ENCODE measurements at places on chromosomes 3 and 15.

- no peak overlapping the region for H3K27ac ChIP-seq
- H3K27me3 ChIP-seq, result no peaks in the 10 kb centered on the region
- DNase-seq, result peak; percentile 5
- H3K4me1 ChIP-seq, result peaks cover 2% of the 10 kb centered on the region
- no peak overlapping the region for H3K4me3 ChIP-seq
Measured at GRCh38 chr3:149020196-149020838, 29.0 kb downstream of the GYG1 start.

- H3K4me3 ChIP-seq, result no peak overlapping the region
- H3K27me3 ChIP-seq, result no peaks in the 10 kb centered on the region
- H3K4me1 ChIP-seq, result no peaks in the 10 kb centered on the region
- H3K27ac ChIP-seq, result no peak overlapping the region
- H3K36me3 ChIP-seq, result no peaks in the 10 kb centered on the region
Measured at GRCh38 chr3:189557824-189558223, 73.4 kb upstream of the TP63 start.

GRCh38 chr3:17810759-17811158 is 68.3 kb upstream of the TBC1D5 start:
- DNase-seq, result peak; percentile 39
- peaks cover 4% of the 10 kb centered on the region for H3K4me1 ChIP-seq

GRCh38 chr15:63238796-63239195 is 38.6 kb upstream of the APH1B start:
- H3K27me3 ChIP-seq, result no peaks in the 10 kb centered on the region
- no peak for DNase-seq
- no peak overlapping the region for H3K27ac ChIP-seq
- no peaks in the 10 kb centered on the region for H3K36me3 ChIP-seq

GRCh38 chr3:71299160-71299559 is 284.4 kb downstream of the FOXP1 start:
- no peak overlapping the region for H3K27ac ChIP-seq
- H3K36me3 ChIP-seq, result no peaks in the 10 kb centered on the region
- no peak for DNase-seq
- H3K4me1 ChIP-seq, result no peaks in the 10 kb centered on the region
- no peaks in the 10 kb centered on the region for H3K27me3 ChIP-seq

- peaks cover 2% of the 10 kb centered on the region for H3K36me3 ChIP-seq
- no peak overlapping the region for H3K4me3 ChIP-seq
- no peak for DNase-seq
- no peaks in the 10 kb centered on the region for H3K27me3 ChIP-seq
- no peak overlapping the region for H3K27ac ChIP-seq
- H3K4me1 ChIP-seq, result peaks cover 12% of the 10 kb centered on the region
Measured at GRCh38 chr3:10170915-10171478, 6.3 kb downstream of the IRAK2 start.

DNA sequence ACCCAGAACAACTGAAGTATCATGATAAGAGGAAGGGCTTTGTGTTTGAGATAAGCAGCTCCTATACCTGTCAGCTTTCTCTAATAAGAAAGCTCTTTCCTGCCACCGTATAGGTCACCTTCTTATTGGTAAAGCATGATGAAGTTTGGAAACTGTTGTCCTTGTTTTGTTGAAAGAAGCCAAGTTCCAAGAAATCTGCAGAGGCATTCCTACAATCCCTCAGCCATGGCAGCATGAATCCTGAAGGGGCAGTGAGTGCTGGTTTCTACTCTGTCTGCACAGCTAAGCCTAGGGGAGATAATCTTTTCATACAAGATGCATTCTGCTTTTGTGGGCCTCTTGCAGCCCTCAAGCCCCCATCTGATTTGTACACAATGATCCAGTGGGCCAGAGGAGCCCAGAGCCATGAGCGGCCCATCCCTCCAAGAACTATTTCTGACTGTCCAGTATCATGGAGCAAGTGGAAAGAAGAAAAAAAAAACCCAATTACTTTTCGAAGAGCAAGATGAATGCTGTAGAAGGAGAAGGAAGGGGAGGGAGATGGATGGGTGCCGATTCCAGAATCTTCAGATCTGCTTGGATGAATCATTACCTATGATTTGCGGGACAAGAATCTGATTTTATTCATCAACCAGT is 1.9 kb upstream of the THBS1 start:
- no peak overlapping the region for H3K4me3 ChIP-seq
- peaks cover 11% of the 10 kb centered on the region for H3K36me3 ChIP-seq
- H3K4me1 ChIP-seq, result peaks cover 11% of the 10 kb centered on the region
- no peaks in the 10 kb centered on the region for H3K27me3 ChIP-seq

- no peaks in the 10 kb centered on the region for H3K27me3 ChIP-seq
- no peak for DNase-seq
- no peak overlapping the region for H3K4me3 ChIP-seq
- no peaks in the 10 kb centered on the region for H3K4me1 ChIP-seq
- H3K27ac ChIP-seq, result no peak overlapping the region
Measured at GRCh38 chr3:1190569-1190968, 97.7 kb downstream of the CNTN6 start.

- H3K4me1 ChIP-seq, result peaks cover 68% of the 10 kb centered on the region
- no peaks in the 10 kb centered on the region for H3K27me3 ChIP-seq
Measured at GRCh38 chr3:123100193-123100776, 33.5 kb downstream of the PDIA5 start.

GRCh38 chr3:10843378-10843777 is 27.4 kb downstream of the SLC6A11 start:
- no peaks in the 10 kb centered on the region for H3K4me1 ChIP-seq
- DNase-seq, result no peak
- no peaks in the 10 kb centered on the region for H3K36me3 ChIP-seq

- H3K36me3 ChIP-seq, result no peaks in the 10 kb centered on the region
- no peak overlapping the region for H3K4me3 ChIP-seq
- H3K27me3 ChIP-seq, result no peaks in the 10 kb centered on the region
- H3K27ac ChIP-seq, result no peak overlapping the region
Measured at GRCh38 chr3:2937592-2937991, 172.6 kb downstream of the IL5RA start.

GRCh38 chr3:78798266-78798832 is 969.4 kb downstream of the ROBO1 start:
- no peak for DNase-seq
- H3K27me3 ChIP-seq, result no peaks in the 10 kb centered on the region
- no peaks in the 10 kb centered on the region for H3K36me3 ChIP-seq

DNA sequence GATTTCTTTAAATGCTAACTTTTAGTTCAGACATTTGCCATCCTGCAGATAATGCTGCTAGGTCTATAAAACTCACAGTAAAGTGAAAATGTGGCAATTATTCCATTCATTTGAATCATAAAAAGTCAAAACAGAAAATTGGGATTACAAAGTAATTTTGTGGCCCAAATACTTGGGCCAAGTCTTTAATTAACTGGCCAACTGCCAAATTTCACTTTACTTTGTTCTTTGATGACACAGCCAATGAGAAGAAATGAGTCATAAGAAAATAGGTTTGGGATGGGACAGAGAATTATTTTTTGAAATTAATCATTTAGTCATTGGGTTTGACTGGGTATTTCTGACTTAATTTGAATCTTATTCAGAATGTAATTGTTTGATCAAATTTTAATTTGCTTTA is 89.8 kb upstream of the SLC2A2 start:
- H3K36me3 ChIP-seq, result no peaks in the 10 kb centered on the region
- no peak for DNase-seq
- H3K27me3 ChIP-seq, result no peaks in the 10 kb centered on the region
- no peak overlapping the region for H3K4me3 ChIP-seq

GRCh38 chr15:25803036-25803435 is 60.1 kb downstream of the ATP10A start:
- no peaks in the 10 kb centered on the region for H3K36me3 ChIP-seq
- no peaks in the 10 kb centered on the region for H3K27me3 ChIP-seq
- H3K27ac ChIP-seq, result no peak overlapping the region
- H3K4me3 ChIP-seq, result no peak overlapping the region
- H3K4me1 ChIP-seq, result no peaks in the 10 kb centered on the region

- H3K27ac ChIP-seq, result no peak overlapping the region
- H3K4me3 ChIP-seq, result no peak overlapping the region
- H3K27me3 ChIP-seq, result no peaks in the 10 kb centered on the region
- no peak for DNase-seq
Measured at GRCh38 chr15:65323071-65323511, 18.6 kb downstream of the RNU5B-1 start.

DNA sequence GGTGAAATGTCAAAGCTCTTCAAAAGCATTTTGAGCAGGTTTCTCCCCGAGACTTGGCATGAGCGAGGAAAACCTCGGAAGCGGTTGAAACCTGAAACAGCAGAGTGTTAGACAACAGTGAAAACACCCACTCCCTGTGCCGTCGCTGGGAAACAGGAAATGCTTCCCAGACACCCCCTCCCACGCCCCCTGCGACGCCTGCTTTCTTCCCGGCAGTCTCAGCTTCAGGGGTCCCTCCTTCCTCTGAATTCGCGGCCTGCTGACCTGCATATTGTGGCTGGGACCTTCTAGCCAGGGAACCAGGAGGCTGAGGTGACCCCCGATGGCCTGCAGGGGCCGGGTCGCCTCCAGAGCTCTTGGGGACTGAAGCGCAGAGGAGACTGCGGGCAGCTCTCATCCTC is 250.6 kb upstream of the LYSMD4 start:
- no peaks in the 10 kb centered on the region for H3K36me3 ChIP-seq
- DNase-seq, result no peak
- H3K4me3 ChIP-seq, result no peak overlapping the region
- H3K27ac ChIP-seq, result peak overlapping the region; percentile 89
- H3K27me3 ChIP-seq, result no peaks in the 10 kb centered on the region

- no peak overlapping the region for H3K4me3 ChIP-seq
- no peaks in the 10 kb centered on the region for H3K36me3 ChIP-seq
- no peak for DNase-seq
- no peaks in the 10 kb centered on the region for H3K27me3 ChIP-seq
- H3K4me1 ChIP-seq, result no peaks in the 10 kb centered on the region
Measured at GRCh38 chr3:192395506-192395905, 331.8 kb downstream of the FGF12 start.

DNA sequence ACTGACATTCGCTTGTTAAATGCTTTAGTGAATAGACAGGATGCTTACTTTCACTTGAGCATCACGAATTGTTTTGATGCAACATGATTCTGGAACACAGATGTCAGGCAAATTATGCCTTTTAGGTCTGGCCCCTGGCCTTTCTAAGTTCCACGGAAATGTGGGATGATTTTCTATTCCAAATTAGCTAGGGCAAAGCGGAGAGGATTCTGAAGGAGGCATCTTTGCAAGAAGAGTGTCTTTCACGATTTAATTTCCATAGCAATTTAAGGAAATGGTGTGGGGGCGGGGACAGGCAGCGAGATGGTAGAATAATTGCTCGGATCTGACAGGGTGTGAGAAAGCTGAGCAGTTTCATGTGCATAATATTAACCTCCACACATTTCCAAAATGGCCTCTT is 238.5 kb upstream of the KCNMB2 start:
- no peaks in the 10 kb centered on the region for H3K36me3 ChIP-seq
- DNase-seq, result no peak
- H3K27me3 ChIP-seq, result no peaks in the 10 kb centered on the region
- H3K27ac ChIP-seq, result no peak overlapping the region

DNA sequence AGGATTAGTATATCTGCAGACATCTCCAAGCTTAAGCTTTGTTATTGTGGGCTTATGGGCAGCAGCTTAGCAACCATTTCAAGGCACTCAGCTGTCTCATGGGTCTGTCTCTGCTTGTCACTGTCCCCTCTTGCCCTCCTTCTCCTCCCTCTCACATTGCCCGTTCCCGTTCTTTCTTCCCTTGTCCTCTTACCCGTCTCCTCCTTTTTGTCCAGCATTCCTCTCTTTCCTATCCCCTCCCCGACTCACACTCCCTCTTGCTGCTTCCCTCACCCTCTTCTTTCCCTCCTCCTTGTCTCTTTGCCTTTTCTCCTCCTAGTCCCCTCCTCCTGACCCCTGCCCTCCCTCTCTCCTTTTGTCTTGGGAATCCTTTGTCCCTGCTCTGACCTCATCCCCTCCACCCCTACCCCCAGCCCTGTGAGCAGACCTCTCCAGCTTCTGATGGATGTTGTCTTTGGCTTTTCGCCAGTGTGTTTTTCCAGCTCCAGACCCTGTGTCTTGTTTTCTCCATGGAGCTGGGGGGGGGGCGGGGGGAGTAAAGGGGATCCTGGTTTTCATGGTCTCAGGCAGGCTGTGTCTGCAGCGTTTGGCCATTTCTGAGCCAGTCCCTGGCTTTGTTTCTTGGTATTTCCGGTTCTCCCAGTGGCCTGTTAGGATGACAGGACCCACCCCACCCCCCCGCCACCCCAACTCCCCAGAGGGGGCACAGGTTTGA is 47.9 kb upstream of the TRAK1 start:
- DNase-seq, result no peak
- no peaks in the 10 kb centered on the region for H3K27me3 ChIP-seq
- peak overlapping the region; percentile 95 for H3K27ac ChIP-seq
- peaks cover 21% of the 10 kb centered on the region for H3K4me1 ChIP-seq
- no peaks in the 10 kb centered on the region for H3K36me3 ChIP-seq
- H3K4me3 ChIP-seq, result no peak overlapping the region

DNA sequence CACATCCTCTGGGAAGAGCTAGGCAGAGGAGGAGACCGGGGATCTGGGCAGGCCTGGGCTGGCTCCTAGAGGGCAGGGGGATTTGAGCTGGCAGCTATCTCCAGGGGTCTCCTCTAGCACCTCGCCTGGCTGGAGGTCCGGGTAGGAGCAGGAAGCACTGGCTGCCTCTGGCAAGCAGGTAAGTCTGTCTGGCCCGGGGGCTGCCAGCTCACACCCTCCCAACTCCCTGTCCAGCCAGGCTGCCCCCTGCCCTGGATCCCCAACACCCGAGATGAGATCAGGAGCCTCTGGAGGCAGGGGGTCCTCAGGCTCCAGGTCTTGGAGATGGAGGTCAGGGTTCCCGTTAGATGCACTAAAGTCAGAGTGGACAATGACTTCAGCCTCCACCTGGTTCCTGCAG is 6.2 kb upstream of the IGDCC3 start:
- no peaks in the 10 kb centered on the region for H3K27me3 ChIP-seq
- H3K36me3 ChIP-seq, result no peaks in the 10 kb centered on the region

- H3K27me3 ChIP-seq, result no peaks in the 10 kb centered on the region
- no peaks in the 10 kb centered on the region for H3K36me3 ChIP-seq
- H3K4me3 ChIP-seq, result no peak overlapping the region
- no peak overlapping the region for H3K27ac ChIP-seq
Measured at GRCh38 chr15:98524838-98525660, 123.3 kb upstream of the IGF1R start.

DNA sequence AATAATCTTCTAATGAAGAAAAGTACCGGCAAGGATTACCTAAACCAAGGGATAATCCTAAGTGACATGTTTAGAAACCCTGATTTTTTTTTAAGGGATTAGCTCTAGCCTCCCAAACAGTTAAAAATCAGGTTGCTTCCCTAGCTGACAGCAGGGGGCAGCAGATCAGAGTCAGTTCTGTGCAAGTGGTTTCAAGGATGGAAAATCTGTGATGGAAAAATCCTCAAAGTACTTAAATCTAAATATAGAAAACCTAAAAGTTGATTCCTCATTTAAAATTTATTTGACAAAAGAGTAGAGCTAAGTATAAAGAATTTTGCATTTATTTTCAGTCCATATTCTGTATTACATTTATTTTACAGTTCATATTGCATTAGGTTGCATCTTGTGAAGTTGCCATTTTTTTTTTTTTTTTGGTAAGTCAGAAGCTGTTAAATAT is 107.6 kb downstream of the PEX5L start:
- no peaks in the 10 kb centered on the region for H3K27me3 ChIP-seq
- DNase-seq, result peak; percentile 70
- H3K36me3 ChIP-seq, result no peaks in the 10 kb centered on the region
- no peaks in the 10 kb centered on the region for H3K4me1 ChIP-seq
- H3K27ac ChIP-seq, result no peak overlapping the region

GRCh38 chr3:187628169-187628568 is 42.0 kb downstream of the SST start:
- H3K36me3 ChIP-seq, result no peaks in the 10 kb centered on the region
- DNase-seq, result no peak
- H3K27me3 ChIP-seq, result no peaks in the 10 kb centered on the region
- H3K4me3 ChIP-seq, result no peak overlapping the region
- no peak overlapping the region for H3K27ac ChIP-seq
- peaks cover 3% of the 10 kb centered on the region for H3K4me1 ChIP-seq

All from trophoblast cell (in vitro differentiated cells and primary cell).